ENCODE measurements at places on chromosomes 2 and 18.
A peak's percentile ranks its signal among the peaks of the same experiment; 100 is the strongest.

- peak; percentile 24 for DNase-seq
These were observed 373.1 kb upstream of the FANCL start for GRCh38 chr2:58614219-58614618.

DNA sequence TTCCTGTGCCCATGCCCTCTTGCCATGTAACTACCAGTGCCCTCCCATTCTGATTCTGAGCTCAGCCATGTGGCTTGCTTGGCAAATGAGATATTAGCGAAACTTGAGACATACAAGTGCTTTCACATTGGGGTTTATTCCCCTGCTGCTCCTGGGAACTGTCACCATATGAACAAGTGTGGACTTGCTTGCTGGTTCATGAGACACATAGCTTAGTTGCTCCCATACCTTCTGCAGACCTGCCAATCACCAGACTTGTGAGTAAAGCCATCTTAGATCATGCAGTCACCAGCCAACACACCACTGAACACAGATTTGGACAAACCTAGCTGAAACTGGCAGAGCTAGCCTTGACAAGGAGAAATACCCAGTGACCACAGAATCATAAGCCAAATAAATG, 155.1 kb downstream of the SS18 start:
- no peak for DNase-seq

- DNase-seq, result no peak
These were observed 59.5 kb downstream of the SCN3A start for GRCh38 chr2:165144315-165144714.

GRCh38 chr2:59312967-59313940, 1072.1 kb upstream of the FANCL start:
- no peak for DNase-seq

- no peak for DNase-seq
These were observed 367.6 kb downstream of the EIPR1 start for GRCh38 chr2:3010001-3010400.

- DNase-seq, result no peak
These were observed 385.5 kb upstream of the HNRNPA3 start for GRCh38 chr2:176826984-176827668.

- no peak for DNase-seq
These were observed 137.2 kb downstream of the LRRTM1 start for GRCh38 chr2:80167284-80167808.

DNA sequence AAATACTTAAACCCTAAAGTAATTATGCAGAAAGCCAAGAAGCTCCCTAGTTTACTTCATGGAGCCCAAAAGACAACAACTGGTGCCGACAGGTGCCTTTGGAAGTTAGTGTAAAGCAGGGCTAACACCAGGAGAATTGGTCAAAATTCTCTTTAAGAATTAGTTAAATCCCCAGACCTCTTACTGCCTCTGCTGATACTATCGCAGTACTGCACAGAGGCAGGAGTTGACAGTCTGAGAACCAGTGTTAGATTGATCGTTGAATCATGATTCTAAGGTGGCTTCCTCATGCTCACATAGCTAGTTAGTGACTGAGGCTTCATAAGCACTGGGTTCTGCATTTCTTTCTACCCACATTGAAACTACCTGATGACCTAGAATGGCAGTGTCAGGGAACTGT, 445.0 kb downstream of the XIRP2 start:
- no peak for DNase-seq

GRCh38 chr2:106851087-106851874, 34.7 kb downstream of the ST6GAL2 start:
- no peak for DNase-seq

- no peak for DNase-seq
These were observed 76.4 kb downstream of the AP1S3 start for GRCh38 chr2:223760838-223761502.

DNA sequence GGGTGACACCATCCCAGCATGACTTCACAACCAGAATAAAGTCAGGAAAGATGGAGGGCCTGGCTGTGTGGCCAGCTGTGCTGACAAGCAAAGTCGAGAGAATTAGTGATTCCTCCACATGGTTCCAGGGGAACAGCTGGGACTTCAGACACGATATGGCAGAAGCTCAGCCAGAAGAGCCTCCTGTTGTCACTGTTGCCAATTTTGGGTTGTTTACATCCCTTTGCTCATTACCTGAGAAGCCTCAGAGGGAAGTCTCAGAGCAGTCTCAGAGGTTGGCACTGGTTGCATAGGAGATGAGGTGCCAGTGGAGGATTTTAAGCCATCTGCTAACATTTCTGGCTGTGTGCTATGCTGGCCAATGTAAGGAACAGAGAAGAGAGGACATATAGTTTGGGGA, 16.0 kb downstream of the LINC00305 start:
- DNase-seq, result no peak

DNA sequence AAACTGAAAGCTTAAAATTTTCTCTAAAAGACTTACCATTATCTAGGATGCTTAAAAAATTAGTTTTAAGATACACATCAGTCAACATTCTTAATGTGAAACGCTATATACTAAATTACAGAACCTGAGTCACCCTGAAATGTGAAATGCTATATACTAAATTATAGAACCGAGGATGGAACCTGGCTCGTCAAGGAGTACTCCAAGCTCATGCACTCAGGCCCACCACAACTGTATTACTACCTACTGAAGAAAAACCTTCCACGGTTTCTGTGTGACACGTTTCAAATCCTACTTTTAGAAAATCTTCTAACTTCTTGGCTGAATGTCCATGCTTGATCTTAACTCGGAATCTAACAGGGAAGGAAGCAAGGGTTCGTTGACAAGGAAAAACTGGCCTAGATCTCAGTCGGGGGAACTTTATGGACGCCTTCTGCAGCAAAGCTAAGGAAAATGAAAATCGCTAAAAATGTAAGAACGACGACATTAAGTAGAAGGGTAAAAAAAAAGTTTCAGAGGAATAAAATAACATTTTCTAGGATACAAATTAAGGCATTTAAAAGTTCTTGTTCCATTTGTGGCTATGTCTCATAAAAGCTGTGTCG, 1.4 kb downstream of the PRKD3 start:
- DNase-seq, result no peak

DNA sequence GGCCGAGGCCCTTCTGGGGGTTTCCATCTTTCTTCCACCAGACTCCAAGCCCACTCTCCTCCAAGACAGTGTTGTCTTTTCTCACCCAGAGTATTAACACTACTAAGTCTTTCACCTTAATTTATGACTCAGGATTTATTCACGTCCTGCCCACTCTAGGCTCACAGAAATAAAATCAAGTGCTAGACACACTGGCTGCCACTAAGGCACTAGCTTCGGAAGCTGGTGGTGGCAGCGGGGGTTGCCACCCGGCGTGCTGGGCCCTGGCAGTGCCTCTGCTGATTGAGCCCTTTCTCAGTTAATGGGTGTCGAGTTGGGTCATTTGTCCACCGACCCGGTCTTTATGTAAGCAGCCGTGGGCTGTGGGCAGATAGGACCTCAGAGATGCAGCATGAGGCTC, 93.6 kb upstream of the FZD5 start:
- DNase-seq, result no peak

DNA sequence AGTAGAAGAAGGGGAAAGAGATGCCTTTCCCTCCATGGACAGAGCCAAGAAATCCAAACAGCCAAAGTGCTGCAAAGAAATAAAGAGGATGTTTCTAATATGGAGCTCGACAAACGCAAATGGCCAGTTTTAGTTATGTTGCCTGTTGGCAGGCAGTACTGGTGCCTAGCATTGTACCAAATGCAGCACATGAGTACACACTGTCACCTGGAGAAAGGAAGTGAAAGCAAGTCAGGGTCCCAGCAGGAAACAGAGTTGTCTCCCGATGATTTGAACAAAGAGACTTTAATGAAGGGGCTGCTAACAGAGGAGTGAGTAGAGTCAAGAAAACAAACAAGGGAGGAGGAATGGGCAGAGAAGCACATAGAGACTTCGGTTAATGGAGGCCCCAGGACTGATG, 623.0 kb downstream of the BCL11A start:
- DNase-seq, result no peak

DNA sequence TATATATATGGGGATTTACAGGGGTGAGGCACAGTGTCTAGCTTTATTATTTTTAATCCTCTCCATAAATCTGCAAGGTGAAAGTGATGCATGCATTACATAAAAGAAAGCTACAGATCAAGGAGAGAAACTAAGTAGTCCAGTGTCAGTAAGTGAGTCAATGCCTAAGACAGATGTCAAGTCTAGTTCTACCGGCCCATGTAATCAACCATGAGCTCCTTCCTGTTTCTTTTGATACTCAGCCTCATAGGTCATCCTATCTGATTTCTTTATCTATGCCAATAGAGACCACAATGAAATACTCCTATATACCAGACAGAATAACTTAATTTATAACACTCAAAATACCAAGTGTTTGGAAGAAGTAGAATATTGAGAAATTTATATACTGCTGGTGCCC, 20.2 kb upstream of the GYPC start:
- DNase-seq, result no peak

- no peak for DNase-seq
These were observed 1313.0 kb upstream of the FAM98A start for GRCh38 chr2:34912084-34912483.

DNA sequence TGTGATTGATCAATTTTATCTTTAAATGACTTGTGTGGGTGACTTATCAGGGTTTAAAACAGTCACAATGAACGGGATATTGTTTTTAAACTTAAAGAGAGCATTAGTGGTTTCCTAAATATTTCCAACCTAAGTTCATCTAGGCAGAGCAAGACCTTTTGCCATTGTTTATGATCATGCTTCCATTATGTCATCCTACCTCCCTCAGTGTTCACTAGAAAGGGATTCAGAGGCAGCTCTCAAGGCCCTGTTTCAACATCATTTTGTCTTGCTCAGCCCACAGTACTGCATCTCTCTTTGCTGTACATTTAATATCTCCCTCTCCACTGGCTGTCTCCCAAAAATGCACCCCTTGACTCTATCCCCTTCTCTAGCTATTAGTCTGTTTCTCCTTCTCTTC, 21.5 kb upstream of the PELI1 start:
- no peak for DNase-seq

DNA sequence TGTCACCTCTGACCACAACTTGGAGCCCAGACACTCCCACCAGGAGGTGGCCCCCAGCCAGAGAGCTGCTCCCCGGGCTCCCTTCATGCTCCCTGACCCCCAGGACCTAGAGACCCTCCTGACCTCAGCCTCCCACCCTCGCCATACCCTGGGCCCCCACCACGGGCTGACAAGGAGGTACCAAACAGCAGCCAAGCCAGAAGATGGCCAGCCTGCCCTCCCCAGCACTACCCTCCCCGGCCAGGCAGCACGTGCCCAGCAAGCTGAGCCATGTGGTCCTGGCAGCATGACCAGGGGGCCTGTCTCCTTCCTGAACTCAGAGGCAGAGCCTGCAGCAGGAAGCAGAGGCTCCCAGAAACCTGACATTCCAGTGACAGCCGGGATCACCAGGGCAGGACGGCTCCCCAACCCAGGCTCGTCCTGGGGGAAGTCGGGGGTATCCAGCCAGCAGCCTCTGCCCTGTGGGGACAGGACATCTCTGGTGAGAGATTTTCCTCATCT, 69.4 kb upstream of the GPC1 start:
- no peak for DNase-seq

DNA sequence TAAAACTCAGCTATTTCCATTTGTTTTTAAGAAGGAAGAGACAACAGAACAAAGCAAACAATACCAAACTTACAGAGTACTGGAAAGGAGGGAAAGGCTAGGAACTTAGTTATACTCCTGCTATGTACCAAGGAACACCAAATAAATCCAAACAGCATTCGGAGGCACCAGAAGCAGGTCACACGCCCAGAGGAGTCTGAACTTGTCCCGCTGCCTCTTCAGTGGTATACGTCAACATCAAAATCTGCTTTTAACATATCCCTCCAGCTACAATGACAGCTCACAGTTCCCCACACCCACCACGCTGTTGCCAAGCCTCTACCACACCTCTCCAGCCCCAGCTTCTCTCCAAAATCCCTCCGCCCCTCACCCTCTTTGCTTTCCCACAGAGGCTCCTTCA, 17.3 kb downstream of the C2orf76 start:
- no peak for DNase-seq

DNA sequence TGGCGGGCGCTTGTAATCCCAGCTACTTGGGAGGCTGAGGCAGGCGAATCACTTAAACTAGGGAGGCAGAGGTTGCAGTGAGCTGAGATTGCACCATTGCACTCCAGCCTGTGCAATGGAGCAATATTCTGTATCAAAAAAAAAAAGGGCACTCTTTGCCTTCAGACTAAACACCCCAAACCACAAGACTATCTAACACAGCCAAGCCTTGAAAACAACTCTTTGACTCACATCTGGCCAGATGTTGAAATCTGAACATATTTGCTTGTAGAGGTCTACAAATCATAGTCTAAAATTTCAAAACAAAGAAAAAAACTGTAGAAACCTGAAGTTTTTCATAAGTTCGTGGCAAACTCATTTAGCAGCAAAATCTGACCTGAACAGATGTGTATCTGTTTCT, 94.9 kb downstream of the FAM161A start:
- no peak for DNase-seq

- DNase-seq, result no peak
These were observed 16.9 kb upstream of the KIF1A start for GRCh38 chr2:240836781-240837467.

GRCh38 chr18:63736876-63737275, 34.1 kb downstream of the SERPINB11 start:
- no peak for DNase-seq

GRCh38 chr2:38075507-38076151, at the start of gene CYP1B1:
TSS of gene CYP1B1 (minus strand) at chr2:38076151. CDS start at chr2:38075388, 763 bp downstream.
- DNase-seq, result no peak

- no peak for DNase-seq
These were observed 21.2 kb downstream of the ACTR3 start for GRCh38 chr2:113910967-113911678.

- peak; percentile 26 for DNase-seq
These were observed 591.0 kb downstream of the ARHGAP15 start for GRCh38 chr2:143720095-143720664.

GRCh38 chr2:109463236-109463635, 150.5 kb downstream of the SEPTIN10 start:
- no peak for DNase-seq

DNA sequence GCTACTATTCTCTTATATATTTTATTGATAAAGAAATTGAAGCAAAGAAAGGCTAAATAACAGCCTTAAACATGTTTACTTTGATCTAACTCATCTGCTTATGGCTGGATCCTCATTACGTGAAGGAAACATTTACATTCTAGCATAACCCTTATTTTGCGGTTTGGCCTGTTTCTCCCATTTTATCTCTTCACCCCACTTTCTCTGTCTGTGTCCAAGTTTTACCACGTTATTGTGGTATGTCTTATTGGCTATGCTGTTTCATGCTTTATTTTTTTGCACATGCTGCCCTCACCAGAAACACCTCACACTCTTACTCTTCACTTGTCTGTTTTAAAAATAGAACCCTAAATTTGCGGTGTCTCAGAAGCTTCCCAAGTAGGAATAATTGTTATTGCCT, 78.5 kb downstream of the RPIA start:
- no peak for DNase-seq

GRCh38 chr2:206920951-206921350, 18.4 kb upstream of the CPO start:
- no peak for DNase-seq

- DNase-seq, result no peak
These were observed 138.8 kb downstream of the EVA1A start for GRCh38 chr2:75421986-75422385.

GRCh38 chr18:7766346-7766745, 199.2 kb downstream of the PTPRM start:
- DNase-seq, result no peak

- no peak for DNase-seq
These were observed 515.9 kb upstream of the CELF4 start for GRCh38 chr18:38081516-38081915.
